Stimulated activated CD8-positive, alpha-beta memory T cell treated with anti-CD3 and anti-CD28 coated beads, Interleukin-4, amount 100 ng/mL, for 24 hours (primary cell): ENCODE measurements at places on chromosomes 16 and 17.

DNA sequence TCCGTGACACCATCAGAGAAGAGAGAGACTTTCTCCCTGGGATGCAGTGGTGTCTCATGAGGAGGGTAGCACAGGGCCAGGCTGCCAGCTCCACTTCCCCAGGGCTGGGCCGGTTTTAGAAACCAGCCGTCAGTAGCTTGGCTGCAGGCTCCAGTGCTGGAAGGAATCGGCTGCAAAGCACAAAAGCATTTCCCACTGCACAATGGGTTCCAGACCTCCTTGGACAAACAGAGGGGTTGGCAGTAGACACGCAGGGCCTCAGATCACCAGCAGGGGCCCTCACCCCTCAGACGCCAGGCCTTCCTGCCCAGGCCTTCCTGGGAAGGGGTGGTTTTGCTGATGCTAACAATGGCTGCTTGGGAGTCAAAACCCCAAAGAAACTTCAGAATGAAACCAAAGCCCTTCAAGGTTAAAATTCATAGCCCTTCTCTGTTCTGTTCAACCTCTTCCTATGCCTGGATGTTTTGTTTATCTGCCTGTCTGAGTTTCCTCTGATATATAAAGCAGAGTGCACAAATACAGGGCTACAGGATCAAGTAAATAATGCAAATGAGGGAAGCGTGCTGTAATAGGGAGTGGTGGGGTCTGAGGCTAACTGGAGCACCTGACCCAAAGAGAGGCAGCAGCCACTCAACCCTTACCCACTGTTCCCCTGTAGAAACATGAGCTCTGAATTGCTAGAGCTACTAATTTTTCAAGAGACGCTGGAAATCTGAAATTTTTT, 26.2 kb downstream of the TEKT5 start:
- DNase-seq: no peak

DNA sequence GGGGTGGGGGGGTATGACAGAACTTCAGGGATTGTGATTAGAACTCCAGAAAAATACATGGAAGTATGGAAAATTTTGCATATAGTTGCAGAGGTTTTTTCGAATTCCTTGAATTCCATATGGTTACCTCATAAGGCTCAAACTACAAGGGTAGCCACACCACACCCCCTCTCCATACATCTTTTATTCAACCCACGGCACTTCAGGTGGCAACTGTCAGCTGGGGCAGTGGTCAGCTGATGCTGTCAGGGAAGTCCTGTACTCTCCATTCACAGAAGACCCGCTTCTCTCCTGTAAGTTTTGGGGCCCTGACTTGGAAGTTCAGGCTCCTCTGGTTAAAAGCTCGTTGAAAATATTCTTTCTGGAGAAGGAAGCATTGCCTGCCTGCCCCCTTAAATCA, 57.5 kb upstream of the CLEC19A start:
- no peak for DNase-seq

- DNase-seq: no peak
These were observed 800 bp downstream of the PLEKHH3 start for GRCh38 chr17:42675965-42676423.

- peak; percentile 57 for DNase-seq
These were observed at the start of gene SP6 for GRCh38 chr17:47850692-47851573. Gene SP6, minus strand, starts transcription at chr17:47851163. Its CDS starts 2,734 bp downstream, at chr17:47848429.

GRCh38 chr17:77527836-77528505, 387.2 kb downstream of the SEC14L1 start:
- no peak for DNase-seq

- DNase-seq: no peak
These were observed 2.4 kb upstream of the CCL3L1 start for GRCh38 chr17:36198831-36199465.

- no peak for DNase-seq
These were observed 3.7 kb downstream of the VEZF1 start for GRCh38 chr17:57984261-57984890.

DNA sequence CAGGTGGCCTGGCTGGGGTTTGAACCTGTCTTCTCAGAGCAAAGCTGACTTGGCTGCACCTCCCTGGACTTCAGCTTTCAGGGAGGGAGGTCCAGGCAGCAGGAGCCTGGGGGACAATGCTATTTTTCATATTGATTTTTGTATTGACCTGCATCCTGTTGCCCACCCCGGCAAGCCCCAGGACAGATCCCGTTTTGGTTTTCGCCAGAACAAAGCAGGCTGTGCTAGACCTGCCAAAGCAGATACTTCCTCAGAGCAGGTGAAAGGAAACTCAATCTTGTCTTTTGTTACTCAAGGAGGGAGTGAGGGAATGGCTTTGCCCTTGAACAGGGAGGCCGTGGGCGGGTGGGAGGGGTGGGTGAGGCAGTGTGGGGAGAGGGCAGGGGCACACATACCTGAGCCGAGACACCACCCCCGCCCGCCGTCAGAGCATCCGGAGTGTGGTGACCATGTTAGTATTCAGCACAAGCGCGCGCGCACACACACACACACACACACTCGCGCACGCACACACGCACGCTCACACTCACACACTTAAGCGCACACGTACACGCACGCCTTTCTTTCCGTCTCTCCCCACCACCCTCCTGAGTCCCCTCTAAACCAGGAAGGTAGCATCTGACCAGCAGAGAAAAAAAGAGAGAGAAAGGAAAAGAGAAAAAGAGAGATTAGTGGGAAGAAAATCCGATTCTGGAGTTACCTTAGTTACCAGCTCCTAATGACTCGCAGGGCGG, 59.5 kb downstream of the RAI1 start:
- DNase-seq: peak; percentile 38

- DNase-seq: no peak
These were observed 251.1 kb upstream of the CDH5 start for GRCh38 chr16:66115373-66115772.

DNA sequence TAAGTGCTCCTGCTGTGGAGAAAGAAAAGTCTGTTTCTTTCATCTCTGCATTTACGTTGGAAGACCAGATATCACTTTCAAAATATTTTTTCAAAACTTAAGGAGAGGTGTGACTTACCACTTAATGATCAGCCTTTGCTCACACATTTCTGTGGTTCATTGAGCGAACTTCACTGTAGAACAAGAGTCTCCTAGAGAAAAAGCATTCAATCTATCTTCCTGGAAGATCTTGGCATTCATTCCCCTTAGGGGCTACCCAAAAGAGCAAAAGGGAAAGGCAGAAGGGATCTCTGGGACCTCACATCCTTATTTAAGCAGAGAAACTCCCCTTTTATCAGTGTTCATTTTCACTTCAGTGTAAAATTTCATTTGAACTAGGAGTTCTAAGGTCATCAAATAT, 61.2 kb downstream of the HS3ST3A1 start:
- no peak for DNase-seq

GRCh38 chr17:31654936-31655335, 204.1 kb downstream of the COPRS start:
- DNase-seq: peak; percentile 5

DNA sequence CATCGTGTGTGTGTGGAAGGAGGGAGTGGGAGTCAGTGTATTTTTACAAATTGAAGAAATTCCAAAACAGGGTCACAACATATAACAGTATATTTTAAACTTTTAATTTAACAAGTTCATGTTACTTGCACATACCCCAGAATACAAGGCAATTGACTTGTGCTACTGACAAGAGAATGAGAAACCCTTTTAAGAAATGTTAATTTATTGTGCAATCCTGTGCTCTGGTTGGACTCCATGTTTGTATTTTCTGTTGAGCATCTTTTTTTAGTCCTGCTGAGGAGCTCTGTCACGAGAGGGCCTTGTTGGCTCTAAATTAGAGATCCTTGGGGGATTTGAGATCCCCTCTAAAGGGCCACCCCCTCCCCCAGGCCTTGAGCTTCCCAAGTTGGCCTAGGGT, 1.1 kb upstream of the EMP2 start:
- no peak for DNase-seq

DNA sequence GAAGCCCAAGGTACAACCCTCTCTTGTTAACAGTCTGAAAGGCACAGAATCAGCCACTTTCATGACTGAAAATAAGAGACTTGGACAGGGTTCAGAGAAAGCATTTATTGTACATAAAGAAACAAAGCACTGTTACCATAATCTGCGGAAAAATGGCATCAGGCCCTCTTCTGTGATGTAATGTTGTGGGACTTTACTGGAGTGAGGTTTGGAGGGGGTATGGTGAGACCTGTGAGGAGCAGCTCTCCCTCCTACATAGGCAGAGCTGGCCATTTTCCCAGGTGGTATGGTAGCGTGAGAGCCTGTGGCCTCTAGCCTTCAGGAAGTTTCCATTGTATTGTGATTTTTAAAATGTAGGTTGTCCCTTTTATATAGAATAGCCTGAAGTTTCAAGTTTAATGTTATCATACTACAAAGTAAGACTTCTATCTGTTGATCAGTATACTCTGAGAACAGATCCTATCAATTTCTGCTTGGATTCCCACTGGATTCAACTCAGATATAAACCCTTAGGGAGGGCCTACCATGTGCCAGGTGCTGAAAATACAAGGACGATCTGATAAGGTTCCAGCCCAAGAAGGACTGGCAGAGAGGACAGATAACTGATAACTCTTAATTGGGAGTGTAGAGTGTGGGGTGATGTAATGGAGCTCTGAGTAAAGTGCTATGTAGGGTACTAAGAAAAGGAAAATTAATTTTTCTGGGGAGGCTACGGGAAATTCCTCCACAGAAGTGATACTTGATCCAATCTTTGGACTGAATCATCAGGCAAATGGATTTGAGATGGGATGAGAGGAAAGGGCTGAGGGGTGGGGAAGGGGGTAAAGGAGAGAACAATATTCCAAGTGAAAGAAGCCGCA, 4.1 kb upstream of the YPEL2 start:
- no peak for DNase-seq

- no peak for DNase-seq
These were observed 6.7 kb upstream of the C17orf107 start for GRCh38 chr17:4892499-4893221.

- no peak for DNase-seq
These were observed 15.0 kb upstream of the SLC16A11 start for GRCh38 chr17:7058831-7059447.

- no peak for DNase-seq
These were observed 10.5 kb downstream of the EMC8 start for GRCh38 chr16:85788819-85789218.

GRCh38 chr17:44933824-44934744, 13.5 kb downstream of the KIF18B start:
- no peak for DNase-seq

DNA sequence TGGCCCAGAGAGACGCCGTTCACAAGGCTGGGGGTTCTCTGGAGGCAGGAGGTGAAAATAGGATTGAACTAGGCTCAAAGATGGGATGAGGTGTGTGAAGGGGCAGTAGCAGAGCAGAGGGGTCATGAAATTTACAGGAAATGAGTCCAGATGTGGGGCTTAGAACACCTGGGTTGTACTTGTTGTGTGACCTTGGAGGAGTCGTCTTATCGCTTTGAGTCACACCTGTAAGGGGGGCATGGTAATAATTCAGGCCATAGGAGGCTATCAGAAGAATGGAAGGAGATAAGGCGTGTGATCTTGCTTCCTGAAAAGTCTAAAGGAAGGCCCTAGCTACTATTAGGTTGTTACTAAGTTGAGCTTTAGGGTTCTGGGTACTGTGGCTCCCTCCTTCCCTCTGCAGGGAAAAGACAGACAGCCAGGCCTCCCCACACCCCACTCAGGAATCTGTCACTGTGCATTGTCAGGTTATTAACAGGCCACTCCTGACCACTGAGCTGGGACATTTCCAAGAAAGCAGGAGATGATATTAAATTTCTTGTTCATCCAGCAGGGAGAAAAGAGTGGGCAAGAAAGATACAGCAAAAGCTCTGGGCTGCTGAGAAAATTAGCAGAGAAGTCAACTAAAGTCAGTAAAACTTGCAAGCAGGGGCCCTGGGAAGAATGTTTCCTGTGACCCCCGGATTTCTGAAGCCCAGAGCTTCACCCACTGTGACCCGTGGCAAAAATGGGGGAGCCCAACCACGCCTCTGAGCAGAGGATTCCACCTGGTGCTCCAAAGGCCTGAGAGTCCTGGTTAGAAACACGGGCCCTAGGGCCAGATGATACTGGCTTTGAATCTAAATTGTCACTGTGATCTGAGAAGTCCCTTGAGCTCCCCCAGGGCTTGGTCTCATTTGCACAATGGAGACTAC, 6.0 kb upstream of the CDC42EP4 start:
- no peak for DNase-seq

- no peak for DNase-seq
These were observed 3.4 kb upstream of the WIPI1 start for GRCh38 chr17:68460715-68461114.

GRCh38 chr17:68461589-68461988, 4.3 kb upstream of the WIPI1 start:
- DNase-seq: no peak

DNA sequence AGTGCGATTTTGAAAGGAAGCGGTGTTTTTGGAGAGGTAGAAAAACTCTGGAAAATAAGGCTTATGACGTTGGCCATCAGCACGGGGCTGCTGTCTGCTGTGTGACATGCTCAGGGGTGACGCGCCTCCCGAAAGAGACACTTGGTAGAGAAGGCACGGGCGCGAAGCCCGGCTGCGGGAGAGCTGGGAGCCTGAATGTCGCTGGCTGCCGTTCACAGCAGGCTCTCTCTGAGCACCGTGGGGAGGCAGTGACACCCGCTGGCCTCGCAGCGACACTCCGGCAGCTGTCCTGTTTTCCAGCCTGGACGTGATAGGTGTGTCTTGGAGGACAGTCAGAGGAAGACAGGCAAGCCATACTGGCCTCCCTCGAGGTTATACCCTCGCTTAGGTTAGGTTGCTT, 759.1 kb upstream of the RBFOX1 start:
- DNase-seq: no peak

DNA sequence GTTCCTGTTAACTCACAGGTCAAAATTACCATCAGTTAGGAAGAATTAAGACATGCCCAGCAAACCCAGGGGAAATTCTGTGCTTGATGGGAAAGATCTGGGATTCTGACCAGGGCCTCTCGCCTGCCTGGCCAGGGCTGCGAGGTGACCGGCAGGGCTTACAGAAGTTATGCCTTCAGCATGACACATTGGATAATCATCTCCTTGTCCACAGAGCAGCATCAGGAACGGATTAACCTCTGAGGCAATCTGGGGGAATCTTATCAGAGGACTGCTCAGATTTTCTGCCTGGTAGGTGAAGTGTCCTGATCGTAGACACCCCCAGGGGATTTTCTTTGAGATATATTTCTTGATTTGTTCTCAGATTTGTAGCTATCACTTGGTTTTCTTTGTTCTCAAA, 172.5 kb downstream of the HS3ST3A1 start:
- no peak for DNase-seq

DNA sequence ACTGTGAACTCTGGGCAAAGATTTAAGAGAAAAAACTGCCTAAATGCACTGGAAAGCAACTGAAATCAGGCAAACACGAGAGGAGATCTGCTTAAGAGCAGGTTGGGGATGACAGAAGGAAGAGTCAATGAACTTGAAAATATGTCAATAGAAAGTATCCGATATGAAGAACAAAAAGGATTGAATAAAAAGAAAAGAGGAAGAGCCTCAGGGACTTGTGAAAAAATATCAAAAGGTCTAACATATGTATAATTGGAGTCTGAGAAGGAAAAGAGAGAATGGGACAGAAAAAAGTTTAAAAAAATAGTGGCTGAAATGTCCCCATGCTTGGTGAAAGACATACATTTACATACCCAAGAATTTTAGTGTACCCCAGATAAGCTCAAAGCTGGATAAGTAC, 195.5 kb downstream of the COPRS start:
- DNase-seq: no peak

DNA sequence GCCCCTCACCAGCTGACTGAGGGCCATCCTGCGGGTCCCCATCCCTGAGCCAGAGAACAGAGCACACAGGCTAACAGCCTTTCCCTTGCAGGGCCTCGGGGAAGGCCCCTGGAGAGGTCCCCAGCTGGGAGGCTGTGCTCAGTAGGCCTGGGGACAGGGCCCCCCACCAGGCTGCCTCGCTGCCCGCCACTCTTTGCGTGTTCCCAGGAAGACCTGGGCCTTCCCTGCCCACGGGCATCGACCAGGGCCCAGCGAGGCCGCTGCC, 785 bp downstream of the HID1 start:
- DNase-seq: no peak
